IPS DF 6.9 (cell line): ENCODE measurements at places on chromosomes 2 and 18.

DNA sequence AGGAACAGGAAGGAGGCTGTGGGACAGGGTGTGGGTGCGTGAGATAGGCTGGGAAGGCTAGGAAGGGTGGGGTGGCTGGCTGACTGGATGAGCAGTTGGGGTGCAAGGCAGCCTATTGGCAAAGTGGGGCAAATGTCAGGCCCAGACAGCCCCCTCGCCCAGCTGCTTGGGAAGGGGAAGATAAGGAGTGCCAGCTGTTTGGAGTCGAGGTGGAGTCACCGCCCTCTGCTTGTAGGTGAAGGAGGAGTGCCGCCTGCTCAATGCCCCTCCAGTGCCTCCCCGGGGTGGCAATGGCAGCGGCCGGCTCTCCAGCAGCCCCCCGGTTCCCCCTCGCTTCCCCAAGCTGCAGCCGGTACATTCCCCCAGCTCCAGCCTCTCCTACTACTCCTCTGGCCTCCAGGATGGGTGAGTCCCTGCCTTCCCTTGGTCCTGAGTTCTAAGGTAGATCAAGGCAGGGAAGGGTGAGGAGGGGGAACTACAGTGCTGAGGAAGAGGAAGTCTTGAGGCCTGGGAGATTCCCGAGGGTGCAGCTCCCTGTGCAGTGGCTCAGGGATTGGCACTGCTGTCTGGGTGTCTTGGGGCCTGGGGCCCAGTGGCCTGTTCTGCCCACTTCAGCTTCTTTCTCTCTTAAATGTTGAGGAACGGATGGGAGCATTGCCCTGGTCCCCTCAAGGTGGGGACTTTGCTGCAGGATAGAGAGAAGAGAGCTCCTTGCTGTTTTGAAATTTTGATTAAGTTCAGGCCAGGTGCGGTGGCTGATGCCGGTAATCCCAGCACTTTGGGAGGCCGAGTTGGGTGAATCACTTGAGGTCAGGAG is 13.3 kb downstream of the GAREM2 start:
- DNase-seq = no peak

- no peak for DNase-seq
Observed at GRCh38 chr18:54672846-54673475, 81.9 kb downstream of the DYNAP start.

- DNase-seq = no peak
Observed at GRCh38 chr2:26756337-26756736, 7.7 kb upstream of the SLC35F6 start.

DNA sequence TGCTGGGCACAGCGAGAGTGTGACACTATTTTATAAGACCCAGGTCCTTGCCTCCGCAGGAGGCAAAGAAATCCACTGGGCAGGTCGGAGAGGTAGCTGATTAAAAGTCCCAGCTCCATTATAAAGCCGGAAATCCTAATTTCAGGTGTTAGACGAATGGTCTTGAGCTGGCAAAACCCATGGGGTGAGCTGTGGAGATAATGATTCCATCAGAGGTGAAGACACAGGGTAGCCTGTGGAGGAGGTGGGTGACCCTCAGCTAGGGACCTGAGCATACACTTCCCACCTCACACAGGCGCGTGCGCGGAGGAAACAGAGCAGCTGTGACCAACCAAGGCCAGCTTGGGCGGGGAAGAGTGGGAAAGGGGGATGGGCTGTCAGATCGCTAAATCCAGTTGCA is 201.7 kb upstream of the CXCR4 start:
- no peak for DNase-seq

DNA sequence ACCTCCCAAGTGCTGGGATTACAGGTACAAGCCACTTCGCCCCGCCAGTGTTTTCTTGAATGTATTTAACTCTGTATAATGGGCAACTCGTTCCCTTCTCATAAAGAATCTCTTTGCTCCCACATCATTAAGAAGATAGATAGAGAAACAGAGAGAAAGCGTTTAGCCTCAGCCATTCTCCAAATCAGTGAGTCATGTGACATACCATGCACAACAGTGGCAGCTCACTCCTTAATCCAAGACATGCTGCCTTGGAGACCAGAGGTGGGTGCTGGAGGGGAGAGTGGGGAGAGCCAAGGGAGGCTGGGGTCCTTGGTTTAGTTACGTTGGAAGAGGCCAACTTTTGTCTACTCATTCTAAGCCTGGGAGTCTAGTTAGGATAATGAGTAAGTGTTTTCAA is 54.7 kb downstream of the TGIF1 start:
- no peak for DNase-seq

GRCh38 chr2:18219676-18220075 is 340.8 kb downstream of the RDH14 start:
- DNase-seq = no peak

GRCh38 chr2:172985139-172985892 is 90.3 kb upstream of the MAP3K20 start:
- DNase-seq = no peak

- DNase-seq = no peak
Observed at GRCh38 chr2:221137385-221137784, 434.7 kb downstream of the EPHA4 start.

DNA sequence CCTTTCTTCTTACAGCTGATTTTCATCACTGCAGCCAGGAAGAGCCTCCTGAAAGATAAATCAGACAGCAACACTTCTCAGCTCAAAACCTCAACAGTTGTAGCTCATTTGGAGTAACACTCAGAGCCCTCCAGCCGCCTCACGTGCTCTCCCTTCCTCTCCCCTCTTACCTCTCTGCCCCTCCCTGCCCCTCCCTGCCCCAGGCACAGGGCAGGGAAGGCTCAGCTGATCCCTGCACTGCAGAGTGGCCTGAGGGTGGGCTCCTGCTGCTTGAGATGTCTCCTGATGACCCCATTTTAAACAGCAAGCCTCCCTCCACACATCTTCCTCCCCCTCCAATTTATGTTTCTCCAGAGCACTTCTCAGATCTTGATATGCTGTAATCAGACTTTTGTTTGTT is 54.4 kb downstream of the SH3YL1 start:
- DNase-seq = no peak

DNA sequence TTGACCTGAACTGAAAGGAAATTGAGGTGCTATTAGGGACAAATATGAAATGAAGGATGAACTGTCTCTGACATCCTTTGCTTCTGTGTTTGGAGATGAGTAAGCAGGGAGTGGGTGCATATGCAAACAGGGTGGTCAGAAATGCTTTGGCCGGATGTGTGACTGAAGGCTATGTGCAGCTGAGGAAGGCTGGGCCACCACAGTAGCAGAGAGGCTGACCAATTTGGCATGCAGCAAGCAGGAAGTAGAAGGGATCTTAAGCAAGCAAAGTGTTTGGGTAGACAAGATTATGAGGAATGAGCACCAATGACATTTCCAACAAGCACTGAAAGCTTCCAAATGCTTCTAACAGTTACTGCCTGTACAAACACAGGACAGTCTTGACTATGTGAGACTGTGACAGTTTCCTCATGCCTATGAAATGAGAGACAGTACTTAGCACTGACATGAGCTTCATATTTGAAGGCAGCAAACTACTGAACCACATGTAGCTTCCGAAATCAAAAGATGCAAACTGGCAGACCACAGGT is 3.3 kb upstream of the ACTR3 start:
- DNase-seq = no peak

DNA sequence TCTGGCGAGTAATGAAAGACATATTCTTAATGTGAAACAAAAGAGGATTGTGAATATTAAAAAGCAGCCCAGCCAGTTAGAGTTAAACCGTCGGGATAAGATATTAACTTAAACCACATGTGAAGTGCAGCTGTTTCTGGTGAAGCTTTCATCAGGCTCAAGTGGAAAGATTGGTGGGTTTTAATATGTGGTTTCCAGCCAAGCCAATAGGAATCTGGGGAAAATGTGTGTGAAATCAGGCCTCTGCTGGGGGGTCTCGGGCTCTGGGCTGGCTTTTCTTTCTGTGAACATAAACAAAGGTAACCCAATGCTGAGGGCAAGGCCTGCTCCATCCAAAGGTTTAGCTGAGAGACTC is 279.6 kb downstream of the SLC4A3 start:
- DNase-seq = no peak

DNA sequence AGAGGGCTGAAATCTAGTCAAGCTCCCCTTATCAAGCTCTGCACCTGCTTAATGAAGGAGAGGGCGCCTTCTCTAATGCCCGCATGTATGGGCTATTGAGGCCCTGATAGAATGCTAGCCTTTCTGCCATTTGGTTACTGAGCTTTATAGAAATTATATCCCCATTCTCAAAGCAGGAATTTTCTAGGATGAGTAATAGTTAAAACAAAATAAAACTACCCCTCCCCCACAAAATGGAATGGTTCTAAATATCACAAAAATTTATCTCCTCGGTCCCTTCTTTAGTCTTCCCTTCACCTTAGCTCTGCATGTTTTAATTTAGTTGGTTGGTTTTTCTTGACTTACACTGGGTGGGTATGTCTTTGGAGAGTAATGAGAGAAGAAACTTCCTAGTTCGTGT is 37.7 kb downstream of the CD28 start:
- no peak for DNase-seq

GRCh38 chr18:42192251-42193248 is 237.5 kb downstream of the PIK3C3 start:
- no peak for DNase-seq

DNA sequence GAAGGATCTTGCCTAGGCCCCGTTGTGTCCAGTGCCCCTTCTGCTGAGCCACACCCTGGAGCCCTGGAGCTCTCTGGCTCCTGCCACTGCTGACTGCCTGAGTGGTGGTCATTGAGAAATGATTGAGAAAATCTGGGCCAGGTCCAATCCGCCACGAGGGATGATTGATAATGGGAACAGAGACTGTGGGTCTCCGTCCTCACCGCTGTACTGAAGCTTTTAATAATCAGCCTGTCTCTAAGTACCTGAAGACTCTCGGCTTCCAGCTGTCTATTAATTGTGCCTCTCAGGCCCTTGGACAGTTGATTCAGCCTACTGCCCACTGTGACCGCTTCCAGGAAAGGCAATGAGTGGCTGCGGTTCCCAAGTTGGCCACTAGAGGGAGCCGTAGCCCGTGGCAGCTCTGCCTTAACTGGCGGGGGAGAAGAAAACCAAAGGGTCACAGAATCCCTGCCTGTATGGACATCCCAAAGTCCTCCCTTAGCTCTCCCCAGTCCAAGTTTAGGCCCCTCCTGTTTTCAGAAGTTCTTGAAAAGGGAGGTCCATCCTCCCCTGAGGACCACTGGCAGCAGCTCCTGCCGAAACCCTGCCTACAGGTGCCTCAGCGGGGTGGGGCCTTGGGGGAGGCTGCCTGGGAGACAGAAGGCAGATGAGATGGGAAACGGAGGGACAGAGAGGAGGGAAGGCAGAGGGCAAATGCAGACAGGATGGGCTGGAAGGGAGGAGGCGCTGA is 213.6 kb downstream of the TNS1 start:
- DNase-seq = peak; percentile 50

DNA sequence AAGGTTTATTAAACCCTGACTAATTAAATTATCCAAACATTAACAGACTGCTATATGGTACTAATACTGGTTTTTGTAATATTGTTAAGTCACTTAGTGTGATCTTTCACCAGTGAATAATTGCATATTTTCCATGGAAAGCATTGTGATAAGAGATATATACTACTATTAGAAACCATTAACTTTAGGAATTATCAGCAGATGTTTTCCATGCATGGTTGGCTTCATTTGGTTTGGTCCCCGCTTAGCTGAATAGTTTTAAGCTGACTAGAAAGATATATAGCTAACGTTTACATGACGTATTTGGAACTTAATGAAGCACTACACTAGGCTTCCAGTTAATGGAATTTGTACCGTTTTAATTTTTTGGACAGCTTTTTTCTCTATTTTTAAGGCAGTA is 37.9 kb downstream of the LCLAT1 start:
- no peak for DNase-seq

GRCh38 chr2:209663656-209664055 is 108.0 kb upstream of the UNC80 start:
- DNase-seq = no peak

DNA sequence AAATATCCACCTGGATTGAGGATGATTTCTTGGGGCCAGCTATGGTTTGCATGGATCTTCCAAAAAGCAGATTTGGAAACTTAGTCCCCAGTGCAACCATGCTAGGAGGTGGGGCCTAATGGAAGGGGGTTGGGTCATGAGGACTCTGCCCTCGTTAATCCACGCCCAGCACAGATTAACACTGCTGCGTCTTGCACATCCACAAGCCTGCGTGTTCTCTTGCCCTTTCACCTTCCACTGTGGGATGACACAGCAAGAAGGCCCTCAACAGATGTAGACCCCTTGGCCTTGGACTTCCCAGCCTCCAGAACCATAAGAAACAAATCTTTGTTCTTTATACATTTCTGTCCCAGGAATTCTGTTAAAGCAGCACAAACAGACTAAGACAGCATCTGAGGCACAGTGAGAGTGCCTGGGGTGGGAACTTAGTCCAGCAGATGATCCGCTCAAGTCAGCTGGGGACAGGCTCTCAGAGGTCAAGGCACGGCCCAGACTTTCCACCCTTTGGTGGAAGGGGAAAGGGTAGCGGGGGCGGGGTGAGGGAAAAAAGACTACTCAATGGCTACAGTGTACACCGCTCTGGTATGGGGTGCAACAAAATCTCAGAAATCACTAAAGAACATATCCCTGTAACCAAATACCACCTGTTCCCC is 2.4 kb downstream of the RAB17 start:
- no peak for DNase-seq

GRCh38 chr18:10090668-10091067 is 176.9 kb downstream of the VAPA start:
- no peak for DNase-seq

- DNase-seq = no peak
Observed at GRCh38 chr18:58042826-58043490, 1.1 kb upstream of the NEDD4L start.

- no peak for DNase-seq
Observed at GRCh38 chr2:102111823-102112222, 30.7 kb upstream of the IL1R1 start.
